ENCODE measurements at places on chromosomes 7 and 10.

- no peak for DNase-seq
Observed at GRCh38 chr10:1382711-1383110, 326.5 kb downstream of the WDR37 start.

DNA sequence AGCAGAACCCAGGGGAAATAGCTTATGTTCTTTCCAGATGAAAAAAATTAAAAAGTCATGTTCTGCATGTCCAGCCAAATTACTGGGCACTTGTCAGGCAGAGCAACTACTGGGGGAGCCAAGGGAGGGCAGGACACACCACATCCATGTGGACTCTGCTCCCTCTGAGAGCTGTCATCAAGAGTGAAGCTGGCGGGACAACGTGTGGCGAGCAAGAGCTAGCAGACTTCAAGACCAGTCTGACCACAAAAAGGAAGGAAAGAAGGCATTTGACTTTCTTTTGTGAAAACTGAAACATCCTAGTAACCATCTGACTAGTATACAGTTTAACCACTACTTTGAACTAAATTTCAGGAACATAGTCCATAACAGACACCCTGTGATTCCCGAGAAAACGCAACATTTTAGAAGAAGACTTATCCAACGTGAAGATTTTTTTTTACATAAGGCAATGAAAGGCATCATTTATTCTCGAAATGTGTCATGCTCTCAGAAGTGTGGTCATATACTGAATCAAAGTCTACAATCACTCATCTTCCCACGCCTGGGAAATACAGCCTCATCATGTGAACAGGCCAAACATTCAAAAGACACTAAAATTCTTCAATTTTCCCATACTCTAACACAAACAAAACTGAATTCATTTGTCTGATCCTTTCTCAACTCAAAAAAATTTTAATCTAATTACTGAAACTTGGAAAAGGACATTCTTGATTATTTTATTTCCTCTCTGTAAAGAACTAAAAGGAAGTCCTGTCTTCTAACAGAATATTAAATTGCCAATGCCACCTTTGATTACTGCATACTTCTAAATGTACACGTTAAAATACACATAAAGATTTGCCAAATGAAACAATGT lies 15.5 kb downstream of the CYTH3 start:
- DNase-seq: no peak

GRCh38 chr10:44396671-44397191 lies 11.8 kb upstream of the CXCL12 start:
- no peak for DNase-seq

GRCh38 chr7:50363327-50364060 lies 59.0 kb downstream of the IKZF1 start:
- no peak for DNase-seq

GRCh38 chr7:81687062-81687461 lies 82.8 kb downstream of the HGF start:
- no peak for DNase-seq

- no peak for DNase-seq
Observed at GRCh38 chr7:333393-333764, 43.4 kb downstream of the FOXL3 start.

- peak; percentile 70 for DNase-seq
Observed at GRCh38 chr7:100053215-100053614, 3.6 kb downstream of the ZSCAN21 start.
